ENCODE measurements at places on chromosomes 12 and 14.
A peak's percentile ranks its signal among the peaks of the same experiment; 100 is the strongest.

- peak; percentile 64 for DNase-seq
Observed at GRCh38 chr14:88986146-88986841, 161.8 kb downstream of the TTC8 start.

- no peak for DNase-seq
Observed at GRCh38 chr12:113298861-113299545, 35.9 kb downstream of the SLC8B1 start.

GRCh38 chr12:132558042-132558856, 52.1 kb downstream of the LRCOL1 start:
- no peak for DNase-seq

DNA sequence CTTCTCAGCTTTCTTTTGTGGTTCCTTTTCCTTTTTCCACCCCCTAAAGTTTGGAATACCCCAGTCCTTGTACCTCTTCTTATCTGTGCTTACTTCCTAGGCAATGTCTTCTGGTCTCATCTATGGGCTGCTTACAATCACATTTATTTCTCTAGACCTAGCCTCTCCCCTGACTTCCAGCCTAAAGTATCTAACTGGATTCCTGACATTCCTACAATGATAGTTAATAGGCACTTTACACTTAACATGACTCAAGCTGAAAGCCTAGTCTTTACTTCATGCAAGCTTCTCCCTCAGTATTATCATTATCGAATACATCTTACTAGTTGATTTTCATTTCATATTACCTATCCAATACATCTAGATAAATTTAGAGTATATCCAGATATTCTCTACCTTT, 21.2 kb downstream of the CLECL1 start:
- DNase-seq: no peak

GRCh38 chr12:88238406-88238805, 96.3 kb downstream of the TMTC3 start:
- no peak for DNase-seq

DNA sequence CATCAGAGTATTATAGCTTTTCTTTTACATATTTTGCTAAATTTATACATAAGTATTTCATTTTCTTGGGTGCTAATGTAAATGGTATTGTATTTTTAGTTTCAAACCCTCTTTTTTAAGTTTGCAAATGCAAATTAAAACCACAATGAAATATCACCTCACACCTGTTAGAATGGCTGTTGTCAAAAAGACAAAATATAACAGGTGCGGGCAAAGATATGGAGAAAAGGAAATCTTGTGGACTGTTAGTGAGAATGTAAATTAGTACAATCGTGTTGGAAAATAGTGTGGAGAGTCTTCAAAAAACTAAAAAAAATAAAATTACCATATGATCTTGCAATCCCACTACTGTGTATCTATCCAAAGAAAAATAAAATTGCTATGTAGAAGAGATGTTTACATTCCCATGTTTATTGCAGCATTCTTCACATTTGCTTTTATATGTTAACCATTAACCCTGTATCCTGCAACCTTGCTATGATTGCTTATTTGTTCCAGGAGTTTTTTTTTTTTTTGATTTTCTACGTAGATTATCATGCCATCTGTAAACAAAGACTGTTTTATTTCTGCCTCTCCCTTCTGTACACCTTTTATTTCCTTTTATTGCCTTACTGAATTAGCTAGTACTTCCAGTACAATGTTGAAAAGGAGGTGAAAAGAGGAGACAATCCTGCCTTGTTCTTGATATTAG, 405.4 kb upstream of the MIS18BP1 start:
- no peak for DNase-seq

DNA sequence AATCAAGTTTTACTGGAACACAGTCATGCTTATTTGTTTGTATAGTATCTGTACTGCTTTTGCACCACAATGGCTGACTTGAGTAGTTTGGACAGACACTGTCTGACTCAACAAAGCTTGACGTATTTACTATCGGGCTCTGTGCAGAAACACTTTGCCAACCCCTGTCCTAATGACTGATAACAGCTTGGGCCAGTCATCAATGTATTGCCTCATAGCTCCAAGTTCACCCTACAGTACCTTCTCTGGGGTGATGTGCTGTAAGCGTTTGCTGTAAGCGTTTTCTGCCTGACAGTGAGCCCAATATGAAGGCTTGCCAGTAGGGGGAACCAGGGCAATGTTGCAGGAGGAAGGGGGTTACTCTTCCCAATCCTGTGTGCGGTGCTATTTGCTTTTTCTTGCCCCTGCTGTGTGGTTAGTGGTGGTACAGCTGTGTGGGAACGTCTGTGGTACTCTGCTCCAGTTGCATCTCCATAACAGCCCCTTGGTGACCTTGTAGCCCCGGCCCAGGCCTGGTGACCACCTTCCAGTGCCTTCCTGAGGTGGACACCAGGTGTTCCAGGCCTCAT, 5.4 kb upstream of the CCDC177 start:
- DNase-seq: no peak

GRCh38 chr12:130546494-130546893, 169.6 kb downstream of the RIMBP2 start:
- peak; percentile 85 for DNase-seq

GRCh38 chr12:117547209-117547608, 185.8 kb upstream of the NOS1 start:
- DNase-seq: no peak

GRCh38 chr14:31127690-31128089, 79.9 kb downstream of the HECTD1 start:
- no peak for DNase-seq

DNA sequence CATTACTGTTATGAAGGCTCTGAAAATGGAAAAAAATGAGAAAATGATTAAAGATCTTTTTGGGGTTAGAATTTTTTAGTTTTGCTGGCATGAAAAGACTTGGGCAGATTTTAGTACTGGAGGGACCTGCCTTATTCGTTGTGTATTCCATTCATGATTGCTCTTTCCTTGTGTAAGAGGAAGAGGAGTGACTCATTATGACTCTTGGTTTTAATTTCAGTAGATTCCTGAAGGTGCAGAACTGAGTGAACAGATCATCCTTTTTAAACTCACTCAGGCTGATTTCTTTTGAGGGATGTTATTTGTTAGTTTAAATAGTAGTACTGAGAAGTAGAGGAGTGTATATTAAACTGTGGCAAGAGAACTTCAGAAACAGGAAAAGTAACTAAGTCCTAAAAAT, 41.6 kb downstream of the AKAP6 start:
- no peak for DNase-seq

DNA sequence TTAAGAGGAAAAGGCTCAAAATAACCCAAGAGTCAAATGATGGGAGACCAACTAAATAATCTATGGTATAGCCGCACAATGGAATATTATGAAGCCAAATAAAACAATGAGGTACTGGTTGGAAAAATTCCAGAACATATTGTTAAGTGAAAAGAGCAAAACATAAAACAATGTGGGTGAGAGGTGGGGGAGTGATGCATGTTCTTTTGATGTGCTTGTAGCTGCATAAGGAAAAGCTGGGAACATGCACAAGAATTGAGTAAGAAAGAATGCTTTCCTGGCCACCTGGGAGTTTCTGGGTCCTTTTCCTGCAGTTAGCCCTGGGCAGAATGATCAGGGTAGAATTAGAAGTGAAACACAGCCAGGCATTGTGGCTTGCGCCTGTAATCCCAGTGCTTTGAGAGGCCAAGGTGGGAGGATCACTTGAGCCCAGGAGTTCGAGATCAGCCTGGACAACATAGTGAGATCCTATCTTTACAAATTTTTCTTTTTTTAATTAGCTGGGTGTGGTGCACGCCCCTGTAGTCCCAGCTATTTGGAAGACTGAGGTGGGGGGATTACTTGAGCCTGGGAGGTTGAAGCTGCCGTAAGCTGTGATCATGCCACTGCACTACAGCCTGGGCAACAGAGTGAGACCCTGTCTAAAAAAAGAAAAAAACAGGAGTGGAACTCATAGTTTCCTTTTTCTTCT, 7.9 kb downstream of the ABCB9 start:
- DNase-seq: peak; percentile 92

DNA sequence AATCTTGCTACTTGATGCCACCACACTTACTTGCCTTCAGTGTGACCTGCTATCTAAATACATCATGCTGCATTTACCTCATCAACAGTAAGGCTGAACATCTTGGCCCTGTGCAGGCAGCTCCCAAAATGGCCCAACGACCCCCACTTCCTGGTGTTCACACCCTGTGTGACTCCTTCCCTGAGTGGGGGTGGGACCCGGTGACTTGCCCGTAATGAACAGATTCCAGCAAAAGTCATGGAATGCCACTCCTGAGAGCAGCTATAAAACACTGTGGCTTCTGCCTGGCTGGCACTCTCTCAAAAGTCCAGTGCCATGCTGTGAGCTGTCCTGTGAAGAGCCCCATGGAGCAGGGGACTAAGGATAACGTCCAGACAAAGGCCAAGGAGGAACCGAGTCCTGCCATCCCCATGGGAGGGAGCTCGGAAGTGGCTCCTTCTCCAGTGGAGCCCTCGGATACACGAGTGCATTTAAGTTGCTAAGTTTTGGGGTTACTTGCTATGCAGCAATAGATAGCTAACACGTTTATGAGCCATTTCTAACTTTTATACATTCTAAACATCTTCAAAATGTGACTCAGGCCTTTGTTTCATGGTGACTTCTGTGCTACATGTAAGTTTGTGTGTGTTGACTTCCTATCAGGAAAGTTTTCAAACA, 33.0 kb downstream of the P2RX2 start:
- no peak for DNase-seq

GRCh38 chr12:104485651-104486362, 29.1 kb downstream of the CHST11 start:
- no peak for DNase-seq

DNA sequence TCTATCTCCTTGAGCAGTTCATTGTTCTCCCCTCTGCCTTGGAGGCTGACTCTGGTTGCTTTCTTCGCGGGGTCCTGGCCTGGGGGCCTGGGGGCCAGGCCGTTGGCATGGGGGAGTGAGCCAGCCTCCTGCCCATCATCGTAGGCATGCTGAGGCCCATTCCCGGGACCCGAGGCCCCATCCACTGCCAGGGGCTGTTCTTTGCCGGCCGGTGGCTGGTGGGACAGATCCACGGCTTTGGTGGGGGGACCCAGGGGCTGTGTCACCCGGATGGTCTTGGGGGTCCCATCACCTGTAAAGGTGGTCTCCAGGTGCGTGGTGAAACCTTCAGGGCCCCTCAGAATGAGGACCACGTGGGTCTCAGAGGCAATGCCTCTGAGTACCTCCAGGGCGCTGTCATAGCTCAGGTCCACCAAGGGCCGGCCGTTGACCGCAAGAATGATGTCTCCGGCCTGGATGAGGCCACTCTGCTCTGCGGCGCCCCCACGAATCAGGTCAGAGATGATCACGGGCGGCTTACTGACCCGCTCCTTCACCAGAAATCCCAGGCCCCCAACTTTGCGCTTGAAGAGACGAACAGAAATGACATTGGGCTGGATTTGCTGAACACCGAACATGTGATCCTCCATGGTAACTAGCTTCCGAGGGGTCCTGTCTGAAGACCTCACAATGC, 30.8 kb downstream of the NOS1 start:
- no peak for DNase-seq

GRCh38 chr14:76993752-76994151, 34.8 kb downstream of the IRF2BPL start:
- no peak for DNase-seq

- no peak for DNase-seq
Observed at GRCh38 chr12:2291182-2291832, 238.5 kb downstream of the CACNA1C start.

- no peak for DNase-seq
Observed at GRCh38 chr12:47707355-47707754, 1.5 kb upstream of the RPAP3 start.

DNA sequence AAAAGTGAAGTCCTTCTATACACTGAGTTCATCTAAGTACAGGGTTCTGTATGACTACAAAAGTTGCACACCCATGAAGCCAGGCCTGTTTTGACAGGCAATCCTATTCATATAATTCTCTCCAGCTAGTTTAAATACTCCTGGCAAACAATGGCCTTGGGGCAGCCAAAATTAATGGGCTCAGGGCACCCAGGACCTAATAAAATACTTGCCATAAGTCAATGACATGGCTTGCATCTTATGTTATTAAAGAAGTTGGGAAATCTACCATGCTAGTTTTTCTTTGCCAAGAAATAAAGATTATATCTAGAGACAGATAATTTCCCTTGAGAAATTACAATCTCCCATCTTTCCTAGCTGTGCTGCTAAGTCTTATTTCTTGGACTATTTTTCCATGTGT, 11.1 kb upstream of the TMTC1 start:
- no peak for DNase-seq

GRCh38 chr14:62144863-62145262, 382.6 kb downstream of the SNAPC1 start:
- no peak for DNase-seq

GRCh38 chr12:57213763-57214397, 2.7 kb upstream of the NXPH4 start:
- DNase-seq: peak; percentile 49

DNA sequence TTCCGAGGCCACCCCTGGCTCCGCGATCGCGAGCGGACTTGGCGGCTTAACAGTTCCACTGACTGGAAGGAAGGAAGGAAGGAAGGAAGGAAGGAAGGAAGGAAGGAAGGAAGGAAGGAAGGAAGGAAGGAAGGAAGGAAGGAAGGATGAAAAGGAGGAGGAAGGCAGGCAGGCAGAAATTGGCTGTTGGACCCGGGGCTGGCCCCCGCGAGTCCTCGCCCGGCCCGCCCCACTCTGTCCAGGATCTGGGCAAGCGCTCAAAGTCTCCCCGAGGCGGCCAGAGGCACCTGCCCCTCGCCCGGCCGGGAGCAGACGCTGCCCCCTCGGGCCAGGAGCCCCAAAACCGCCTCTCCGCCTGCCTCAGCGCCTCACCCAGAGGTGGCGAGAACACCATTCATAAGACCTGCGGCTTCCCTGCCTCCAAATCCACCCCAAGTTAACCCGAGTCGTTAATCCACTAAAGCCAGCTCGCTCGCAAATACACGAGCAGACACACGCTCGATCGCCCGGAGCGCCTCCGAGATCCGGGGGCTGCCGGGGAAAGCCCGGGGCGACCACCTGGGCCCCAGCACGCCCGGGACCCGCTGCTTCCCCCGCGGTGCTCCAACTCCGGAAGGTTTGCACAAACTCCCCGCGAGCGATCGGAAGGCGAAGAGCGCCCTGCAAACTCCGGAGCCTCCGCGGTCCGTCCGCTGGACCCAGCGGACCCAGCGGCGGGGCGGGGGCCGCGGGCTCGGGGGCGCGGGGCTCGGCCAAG, 844 bp downstream of the DPF3 start:
- peak; percentile 37 for DNase-seq

DNA sequence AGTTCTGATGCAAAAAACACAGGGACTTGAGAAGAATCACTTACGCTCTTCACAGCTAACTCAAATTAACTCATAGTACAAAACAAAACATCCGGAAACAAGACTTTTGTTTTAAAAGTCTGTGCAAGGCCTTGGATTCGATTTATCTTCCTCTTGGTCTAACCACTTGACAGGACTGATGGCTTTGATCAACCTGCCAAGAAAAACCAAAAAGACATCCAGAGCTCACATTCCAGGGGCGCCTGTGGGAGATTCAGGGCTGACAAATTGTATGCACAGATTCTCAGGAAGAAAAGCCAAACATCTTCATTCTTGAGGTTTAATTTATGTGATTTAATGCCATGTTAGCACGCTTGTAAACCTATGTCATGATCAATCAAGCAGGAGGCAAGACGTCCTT, 129.1 kb upstream of the TMCC3 start:
- peak; percentile 26 for DNase-seq
